ENCODE measurements at places on chromosomes 7 and 10.

- DNase-seq: no peak
These were observed 8.3 kb downstream of the TMEM273 start for GRCh38 chr10:49179699-49180443.

DNA sequence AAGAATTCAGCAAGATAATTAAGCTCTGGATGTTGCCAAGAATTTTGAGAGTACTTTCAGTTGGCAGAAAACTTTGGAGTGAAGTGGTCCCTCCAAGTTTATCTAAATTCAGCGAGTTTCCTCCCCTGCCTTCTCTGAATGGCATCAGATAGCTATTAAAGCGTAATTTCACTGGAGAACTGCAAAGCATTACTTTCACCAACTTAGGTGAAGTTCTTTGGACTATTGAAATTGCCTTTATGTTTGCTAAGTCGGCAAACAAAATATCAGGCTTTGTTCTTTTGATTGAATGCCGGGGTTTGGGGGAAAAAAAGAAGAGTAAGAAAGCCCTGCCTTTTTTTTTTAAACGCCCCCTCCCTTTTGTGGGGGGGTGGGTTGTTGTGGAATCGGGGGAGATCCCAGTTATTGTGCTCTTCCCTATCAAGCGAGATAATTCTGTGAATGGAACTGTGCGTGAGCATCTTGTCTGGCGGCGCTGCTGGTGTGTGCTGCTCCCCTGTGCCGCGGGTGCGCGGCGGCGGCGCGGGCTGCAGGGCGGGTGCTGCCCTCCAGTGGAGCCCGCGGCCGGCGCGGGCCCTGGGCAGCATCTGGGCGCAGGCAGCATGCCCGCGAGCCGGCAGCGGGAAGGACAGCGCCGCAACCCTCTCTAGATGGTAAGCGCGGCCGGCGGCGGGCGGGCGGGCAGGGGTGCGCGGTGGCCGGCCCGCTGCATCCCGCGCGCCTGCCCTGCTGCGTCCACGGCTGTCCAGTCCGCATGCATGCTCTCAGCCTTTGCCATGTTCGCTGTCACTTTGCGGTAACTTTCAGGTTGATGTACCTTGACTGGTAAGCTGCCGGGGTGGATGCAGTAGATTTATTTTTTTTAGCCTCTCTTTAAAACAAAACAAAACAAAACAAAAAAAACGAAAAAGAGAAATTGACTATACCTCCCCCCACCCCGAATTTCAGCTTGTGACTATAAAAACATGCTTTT is 176.5 kb downstream of the TCF7L2 start:
- DNase-seq: peak; percentile 63

DNA sequence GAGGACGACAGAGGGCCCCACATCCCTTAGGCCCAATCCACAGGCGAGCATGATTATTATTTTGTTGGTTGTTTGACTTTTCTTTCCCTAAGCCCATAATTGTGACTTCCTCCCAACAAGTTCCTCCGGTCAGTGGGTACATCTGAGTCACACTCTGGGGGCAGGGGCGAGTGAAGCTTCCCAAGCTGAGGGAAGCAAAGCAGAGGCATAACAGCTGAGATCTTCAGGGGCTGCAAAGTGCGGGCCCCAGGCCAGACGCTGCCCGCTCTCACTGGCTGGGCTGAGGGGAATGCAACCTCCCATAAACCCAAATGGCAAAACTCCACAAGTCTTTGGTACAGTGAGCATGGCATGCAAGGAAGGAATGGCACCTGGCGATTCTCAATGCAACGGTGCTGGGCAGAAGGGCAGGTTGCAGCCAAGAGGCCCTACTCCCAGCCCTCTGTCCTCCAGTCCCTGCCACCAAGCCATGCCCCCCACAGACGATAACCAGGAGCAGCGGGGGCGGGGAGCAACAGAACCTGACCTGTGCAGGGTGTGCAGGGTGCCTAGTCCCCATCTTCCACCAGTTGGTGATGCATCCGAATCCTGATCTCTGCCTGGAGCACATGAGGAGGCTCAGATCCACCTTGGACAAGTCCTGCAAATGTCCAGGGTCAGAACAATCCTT is 25.3 kb downstream of the TNS3 start:
- no peak for DNase-seq

- DNase-seq: no peak
These were observed 345.5 kb downstream of the REEP3 start for GRCh38 chr10:63866747-63867140.

DNA sequence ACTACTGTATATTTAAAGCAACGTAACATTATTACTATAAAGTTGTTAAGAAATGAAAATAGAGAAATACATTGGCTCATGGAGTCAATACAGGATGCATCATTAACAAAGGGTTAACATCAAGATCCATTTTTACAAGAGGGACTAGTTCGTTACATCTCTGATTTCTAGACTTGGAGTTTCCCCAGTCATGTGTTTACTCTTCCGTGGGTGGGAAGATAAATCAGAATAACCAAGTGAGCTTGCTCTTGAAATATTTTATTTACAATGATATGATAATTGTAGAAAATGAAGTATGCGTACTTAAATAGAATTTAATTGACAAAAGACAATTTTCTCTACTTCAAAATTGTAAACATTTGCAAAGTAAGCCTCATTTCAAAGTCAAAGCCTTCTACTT is 1.0 kb upstream of the PRKAR2B start:
- DNase-seq: no peak

DNA sequence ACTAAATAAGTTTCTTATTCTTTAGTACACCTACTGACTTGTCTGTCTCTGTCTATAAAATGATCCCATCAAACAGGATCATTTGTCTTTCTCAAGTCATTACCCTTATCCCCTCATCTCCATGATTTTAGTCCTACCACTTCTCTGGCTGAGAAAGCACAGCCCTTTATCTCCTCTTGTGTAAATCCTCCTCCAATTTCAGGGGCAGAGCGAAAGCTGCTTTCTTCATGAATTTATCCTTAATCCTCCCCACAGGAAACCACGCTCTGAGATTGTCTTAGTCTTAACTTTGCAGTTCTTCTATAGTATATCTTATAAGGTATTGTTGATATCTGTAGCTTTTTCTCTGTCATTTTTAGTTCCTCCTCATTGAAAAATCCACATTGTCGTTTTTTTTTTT is 239.7 kb upstream of the PLXDC2 start:
- no peak for DNase-seq

GRCh38 chr7:102284891-102285539 is 1.7 kb upstream of the SH2B2 start:
- DNase-seq: no peak

GRCh38 chr7:89334797-89335196 is 539.3 kb upstream of the TEX47 start:
- DNase-seq: no peak

- no peak for DNase-seq
These were observed 104.3 kb downstream of the CREB5 start for GRCh38 chr7:28516390-28517172.

- no peak for DNase-seq
These were observed 23.4 kb downstream of the IQCE start for GRCh38 chr7:2582006-2582735.

DNA sequence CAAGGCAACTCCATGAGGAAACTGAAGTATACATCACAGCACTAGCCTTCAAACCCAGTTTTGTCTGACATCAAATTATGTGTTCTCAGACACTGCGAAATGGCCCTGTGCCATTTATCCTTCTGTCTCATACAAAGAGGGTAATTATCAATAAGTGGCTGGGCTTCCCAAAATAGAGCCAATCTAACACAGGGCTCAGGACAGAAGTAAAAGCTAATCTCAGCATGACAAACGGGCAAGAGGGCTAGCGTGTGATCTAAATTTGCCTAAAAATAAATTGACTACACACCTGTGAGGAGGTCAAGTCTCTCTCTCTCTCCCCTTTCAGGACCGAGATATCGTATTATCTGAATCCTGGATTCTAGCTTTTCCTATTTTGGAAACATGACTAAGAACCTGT is 67.2 kb downstream of the DGKB start:
- no peak for DNase-seq

- no peak for DNase-seq
These were observed 8.1 kb downstream of the ADCY1 start for GRCh38 chr7:45582136-45582749.

GRCh38 chr10:57562211-57562610 is 705.5 kb downstream of the IPMK start:
- DNase-seq: no peak

DNA sequence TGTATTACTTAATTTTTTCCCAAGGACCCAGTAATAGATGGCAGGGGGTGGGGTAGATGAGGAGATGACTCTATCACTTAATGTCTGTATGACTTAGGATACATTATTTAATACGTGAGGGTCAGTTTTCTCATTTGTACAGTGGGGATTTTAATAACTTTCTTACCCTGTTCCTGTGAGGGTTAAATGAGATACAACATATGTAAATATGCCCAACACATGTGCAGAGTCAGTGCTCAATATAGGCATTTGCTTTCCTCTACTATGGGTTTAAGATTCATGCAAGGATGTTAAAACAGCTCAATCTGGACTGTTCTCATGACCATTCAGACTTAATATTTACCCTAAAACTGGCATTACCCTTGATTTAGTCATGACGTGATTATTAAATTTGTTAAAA is 31.2 kb downstream of the ST7 start:
- no peak for DNase-seq

Data from RCC 7860 (cell line).